ENCODE measurements at places on chromosomes 7 and 10.
A peak's percentile ranks its signal among the peaks of the same experiment; 100 is the strongest.

DNA sequence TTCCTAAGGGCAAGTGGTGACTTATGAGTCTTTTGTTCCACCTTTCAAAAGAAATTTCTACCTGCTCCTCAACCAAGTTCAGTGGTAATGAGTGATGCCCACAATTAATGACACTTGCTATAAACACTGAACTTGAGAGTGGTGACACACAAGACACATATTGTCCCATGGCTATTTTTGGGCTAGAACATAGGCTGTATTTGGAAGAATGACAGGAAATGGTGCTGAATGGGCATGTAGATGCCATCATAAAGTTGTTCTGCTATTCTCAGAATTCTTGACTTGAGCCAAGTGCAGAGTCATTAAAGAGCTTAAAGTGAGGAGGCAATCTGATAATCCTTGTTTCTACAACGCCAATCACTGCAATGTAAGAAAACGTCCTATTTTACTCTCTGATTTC, 313.3 kb downstream of the AGMO start:
- no peak for DNase-seq

GRCh38 chr7:5692112-5692844, 89.2 kb downstream of the RNF216 start:
- peak; percentile 75 for DNase-seq

GRCh38 chr10:102230861-102231356, 4.8 kb downstream of the ELOVL3 start:
- DNase-seq, result no peak

GRCh38 chr10:10919976-10920375, 97.7 kb upstream of the CELF2 start:
- no peak for DNase-seq

GRCh38 chr7:136074843-136075242, 97.7 kb upstream of the MTPN start:
- no peak for DNase-seq

DNA sequence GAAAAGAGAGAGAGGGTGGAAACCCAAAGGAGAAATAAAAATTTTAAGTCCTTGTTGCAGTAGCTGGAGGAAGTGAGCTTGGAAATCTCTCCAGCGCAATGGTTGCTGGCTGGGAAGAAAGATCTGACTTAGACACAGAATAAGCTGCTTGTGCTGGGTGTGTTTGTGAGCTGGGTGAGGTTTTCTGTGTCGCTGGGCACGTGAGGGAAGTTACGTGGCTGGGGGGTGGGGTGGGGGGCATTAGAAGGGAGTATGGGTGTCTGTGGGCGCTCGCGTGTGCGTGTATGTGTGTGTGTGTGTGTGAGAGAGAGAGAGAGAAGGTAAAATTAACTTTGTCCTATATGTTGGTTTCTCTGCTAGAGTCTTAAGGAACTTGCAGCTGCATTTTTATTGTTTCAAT, 11.6 kb downstream of the TCF7L2 start:
- no peak for DNase-seq

DNA sequence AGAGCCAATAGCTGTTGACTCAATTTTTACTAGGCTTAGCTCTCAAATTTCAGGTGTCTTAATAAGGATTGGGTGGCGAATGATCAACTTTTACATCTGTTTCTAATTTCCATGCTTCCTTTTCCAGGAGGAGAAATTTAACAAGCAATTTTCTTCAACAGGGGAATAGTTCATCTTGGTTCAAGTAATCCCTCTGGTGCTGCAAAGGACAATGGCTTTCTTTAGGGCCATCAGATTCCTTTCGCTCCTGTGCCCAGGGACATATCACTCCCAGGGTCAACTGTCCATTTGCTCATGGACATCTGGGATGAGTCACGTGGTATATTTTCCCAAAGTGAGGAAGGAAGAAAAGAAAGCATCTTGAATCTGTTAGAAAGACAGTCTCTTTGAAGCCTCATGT, 313.3 kb downstream of the FRMD4A start:
- no peak for DNase-seq

DNA sequence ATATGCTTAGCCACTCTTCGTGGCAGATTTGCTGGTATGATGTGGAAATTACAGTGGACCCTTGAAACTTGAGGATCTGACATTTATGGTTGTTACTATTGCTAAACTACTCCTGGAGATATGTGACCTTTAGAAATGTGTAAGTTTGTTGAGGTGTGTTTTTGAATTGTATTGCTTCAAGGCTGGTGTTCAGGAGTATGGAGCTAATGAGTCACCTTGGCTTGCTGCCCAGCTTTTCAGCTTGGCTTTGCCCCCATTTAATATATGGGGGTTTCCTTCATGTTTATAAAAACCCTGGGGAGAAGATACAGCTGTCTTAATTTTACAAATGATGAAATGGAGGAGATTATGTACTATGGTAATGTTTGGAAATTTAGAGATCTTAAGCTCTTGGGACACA, 11.6 kb downstream of the HBP1 start:
- DNase-seq, result no peak

DNA sequence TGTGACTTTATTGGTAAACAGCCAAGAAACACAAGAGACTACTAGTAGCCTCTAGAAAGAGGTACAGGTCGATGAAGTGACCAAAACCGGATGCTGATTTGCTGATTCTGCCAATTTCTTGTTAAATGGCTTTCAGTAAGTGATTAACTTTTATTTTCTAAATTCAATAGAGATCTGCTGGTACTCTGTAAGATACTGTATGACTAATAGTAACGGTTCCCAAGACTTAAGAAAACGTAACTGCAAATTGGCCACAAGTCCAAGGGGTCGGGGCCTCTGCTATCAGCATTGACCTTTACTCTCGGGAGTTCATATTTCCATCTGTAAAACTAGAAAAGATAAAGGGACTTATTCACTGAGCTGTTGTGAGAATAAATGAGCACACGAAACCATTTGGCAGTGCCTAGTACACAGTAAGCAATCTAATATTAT, 1.4 kb downstream of the FAM3C start:
- no peak for DNase-seq

GRCh38 chr7:67377939-67378862, 381.6 kb downstream of the TYW1 start:
- peak; percentile 61 for DNase-seq

DNA sequence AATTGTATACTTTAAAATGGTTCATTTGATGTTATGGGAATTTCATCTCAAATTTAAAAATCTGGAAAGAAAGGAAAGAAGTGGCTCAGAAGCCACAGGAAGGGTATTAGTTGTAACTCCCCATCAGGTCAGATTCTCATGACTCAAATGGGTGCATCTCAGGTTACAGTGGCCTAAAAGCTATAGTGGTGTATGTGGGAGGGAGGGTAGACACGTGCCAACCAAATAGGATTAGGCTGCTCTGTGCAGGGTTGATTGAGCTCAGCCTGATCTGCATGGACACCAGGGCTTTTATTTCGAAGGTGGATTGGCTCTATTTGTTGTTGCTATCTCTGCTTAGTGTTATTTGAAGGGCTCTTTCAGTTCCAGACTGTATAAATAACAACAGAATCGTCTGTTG, 121.5 kb upstream of the PRR15 start:
- no peak for DNase-seq

- no peak for DNase-seq
Observed at GRCh38 chr10:74207691-74208480, 56.9 kb downstream of the ADK start.

Measured in cerebellar cortex (tissue), 1 donor.